ENCODE measurements at places on chromosomes 7 and 10.
A peak's percentile ranks its signal among the peaks of the same experiment; 100 is the strongest.

- DNase-seq: no peak
These were observed 1456.7 kb downstream of the REEP3 start for GRCh38 chr10:64977915-64978314.

GRCh38 chr7:76515999-76516443, 5.7 kb downstream of the UPK3B start:
- peak; percentile 91 for DNase-seq

DNA sequence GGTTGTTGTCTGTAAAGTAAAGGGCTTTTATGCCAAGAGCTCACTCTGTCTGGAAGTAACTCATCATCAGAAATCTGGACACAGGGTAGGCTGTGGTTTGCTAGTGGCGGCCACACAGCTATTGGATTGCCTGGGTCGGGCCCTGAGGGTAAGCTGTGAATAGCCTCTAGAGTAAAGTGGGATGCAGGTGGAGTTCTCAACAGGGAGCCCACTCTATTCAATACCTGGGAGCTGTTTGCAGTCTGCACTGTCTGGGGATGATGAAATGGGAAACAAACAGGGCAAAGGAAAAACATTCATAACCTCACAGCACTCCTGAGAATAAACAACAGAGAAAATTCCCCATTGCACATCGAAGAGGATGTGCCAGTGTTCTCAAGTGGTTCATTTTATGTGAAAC, 582.6 kb downstream of the CALN1 start:
- DNase-seq: no peak

GRCh38 chr7:128893251-128894100, 17.0 kb downstream of the KCP start:
- no peak for DNase-seq

GRCh38 chr7:56537952-56538351, 421.7 kb upstream of the NUPR2 start:
- DNase-seq: no peak

DNA sequence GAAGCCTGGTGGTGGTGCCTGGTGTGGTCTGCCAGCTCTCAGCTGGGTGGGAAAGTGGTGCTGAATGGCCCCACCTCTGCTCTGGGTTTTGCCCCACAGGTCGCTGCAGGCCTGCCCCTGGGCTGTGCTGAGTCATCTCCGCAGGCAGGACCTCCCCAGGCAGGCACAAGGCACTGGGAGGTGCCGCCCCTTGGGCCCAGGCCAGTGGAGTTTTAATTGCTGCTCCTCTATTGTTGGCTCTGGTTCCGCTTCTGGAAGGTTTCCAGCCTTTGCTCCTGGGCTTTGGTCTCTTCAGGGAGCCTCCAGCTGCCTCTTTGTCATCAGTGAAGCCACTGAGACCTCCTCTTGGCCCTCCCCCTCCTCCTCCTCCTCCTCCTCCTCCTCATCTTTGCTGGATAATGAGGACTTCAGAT, 180.3 kb upstream of the GRB10 start:
- DNase-seq: no peak

- DNase-seq: no peak
These were observed 26.6 kb downstream of the TBXAS1 start for GRCh38 chr7:139855498-139856270.

DNA sequence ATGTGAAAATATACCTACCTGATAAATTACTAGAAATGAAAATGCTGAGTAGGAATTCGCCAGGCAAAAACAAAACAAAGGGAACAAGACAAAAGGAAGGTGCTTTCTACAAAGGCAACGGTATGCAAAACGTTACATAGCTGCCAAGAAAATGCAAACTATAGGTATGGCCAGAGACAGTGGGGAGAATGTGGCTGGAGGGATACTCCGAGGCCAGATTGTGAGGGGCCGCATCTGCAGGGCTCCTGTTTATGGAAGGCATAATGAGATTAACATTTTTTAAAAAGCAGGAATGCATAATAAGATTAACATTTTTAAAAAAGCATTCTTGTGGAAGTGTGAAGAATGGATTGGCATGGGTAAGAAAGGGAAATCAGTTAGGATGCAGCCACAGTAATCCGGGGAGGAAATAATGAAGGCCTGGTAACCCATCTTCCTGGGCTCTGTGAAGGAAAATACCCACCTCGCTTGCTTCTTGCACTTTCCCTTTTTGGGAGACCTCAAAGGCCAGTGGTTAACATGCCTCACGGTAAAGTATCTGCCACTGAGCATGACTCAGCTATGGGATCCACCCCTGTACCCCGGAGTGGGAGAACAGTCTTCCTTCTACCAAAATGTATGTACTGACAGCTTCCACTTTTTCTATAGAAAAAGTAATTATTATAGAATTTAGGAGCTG, 145.8 kb upstream of the LRRN3 start:
- no peak for DNase-seq

DNA sequence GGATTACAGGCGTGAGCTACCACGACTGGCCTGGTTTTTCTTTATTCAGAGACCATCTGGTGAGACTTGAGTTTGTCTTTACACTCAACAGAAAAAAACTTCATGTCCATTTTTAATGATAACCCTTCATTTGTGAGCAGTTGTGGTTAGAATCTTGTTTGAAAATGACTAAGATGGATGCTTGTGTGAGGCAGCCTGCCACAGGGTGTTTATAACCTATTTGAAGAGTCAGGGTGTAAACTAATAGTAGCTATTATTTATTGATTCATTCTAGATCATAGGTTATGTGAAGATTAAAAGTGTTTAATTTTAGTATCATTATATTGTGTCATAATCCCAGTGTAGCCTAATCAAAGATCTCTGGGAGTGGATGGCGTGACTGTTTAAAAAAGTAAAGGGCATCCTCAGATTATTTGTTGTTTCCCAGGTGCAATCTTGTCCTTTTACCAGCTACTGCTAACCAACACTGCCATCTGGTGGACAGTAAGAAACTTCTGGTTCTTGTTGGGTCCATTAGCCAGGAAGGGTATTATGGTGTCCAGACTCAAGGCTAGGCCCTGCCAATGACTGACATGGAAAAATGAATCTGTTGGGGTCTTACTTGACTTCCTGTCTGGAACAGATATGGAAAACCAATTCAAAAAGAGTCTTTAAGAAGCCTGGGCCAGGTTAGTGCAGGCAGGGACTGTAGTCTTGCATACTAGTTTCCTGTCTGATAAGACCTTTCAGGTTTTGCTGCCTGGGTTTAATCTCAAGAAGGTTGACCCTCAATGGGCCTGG, 24.9 kb downstream of the NRBF2 start:
- DNase-seq: peak; percentile 25

GRCh38 chr10:49689882-49690510, 10.5 kb downstream of the C10orf53 start:
- DNase-seq: peak; percentile 66

DNA sequence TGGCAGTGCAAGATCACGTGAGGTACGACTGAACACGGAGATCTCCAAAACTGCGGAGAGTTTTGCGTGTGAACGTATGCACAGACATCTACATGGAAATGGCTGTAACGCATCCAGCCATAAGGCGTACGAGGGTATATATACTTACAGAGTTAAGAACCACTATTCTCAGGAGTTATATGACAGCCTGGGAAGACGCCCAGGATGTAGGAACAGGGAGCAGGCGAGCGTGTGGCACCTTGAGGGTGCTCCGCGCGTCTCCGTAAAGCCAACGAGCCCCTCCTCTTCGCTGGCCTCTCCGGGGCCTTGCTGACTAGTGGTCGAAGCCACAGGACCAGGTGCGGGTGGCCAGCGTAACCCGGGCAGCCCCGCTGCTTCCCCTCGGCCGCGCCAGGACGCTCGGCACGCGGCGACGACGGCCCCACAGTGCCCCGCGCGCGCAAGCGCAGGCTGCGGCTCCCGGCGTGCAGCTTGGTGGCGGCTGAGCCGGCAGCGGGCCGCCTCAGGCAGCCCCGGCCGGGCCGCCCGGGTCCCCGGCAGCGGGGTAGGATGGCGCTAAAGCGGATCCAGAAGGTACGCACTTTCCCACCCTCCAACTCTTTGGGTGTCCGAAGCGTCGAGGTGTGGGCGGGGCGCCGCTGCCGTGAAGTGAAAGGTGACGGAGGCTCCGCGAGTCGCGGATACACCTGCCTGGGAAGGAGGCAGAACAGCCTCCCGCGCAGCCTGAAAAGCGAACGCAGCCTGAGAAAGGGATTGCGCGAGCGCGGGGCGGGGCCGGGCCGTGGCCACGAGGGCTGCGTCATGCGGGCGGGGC, at the start of gene UBE2D4:
UBE2D4 (plus strand) TSS at position 453 of the 814 bp plus-strand sequence; CDS start at position 550, 97 bp downstream.
- peak; percentile 77 for DNase-seq

- DNase-seq: no peak
These were observed 1240.4 kb downstream of the GATA3 start for GRCh38 chr10:9294865-9295264.

DNA sequence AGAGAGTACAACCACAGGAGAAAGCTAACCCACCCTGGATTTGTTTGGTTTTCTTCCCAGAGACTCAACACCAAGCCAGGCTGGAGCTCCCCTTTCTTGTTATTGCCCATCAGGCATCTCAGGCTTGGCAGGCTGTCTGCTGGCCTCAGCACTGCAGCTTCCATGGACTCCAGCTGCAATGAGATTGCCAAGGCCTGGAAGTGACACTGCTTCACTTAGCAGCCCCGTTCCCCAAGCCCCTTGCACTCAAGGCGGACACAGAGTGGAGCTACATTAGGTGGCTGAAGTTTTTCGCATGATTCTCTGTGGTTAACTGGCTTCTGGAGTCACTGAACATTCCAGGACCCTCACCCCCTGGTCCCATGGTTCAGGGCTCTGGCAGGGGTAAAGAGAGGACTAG, 163.1 kb upstream of the GDF10 start:
- DNase-seq: no peak

DNA sequence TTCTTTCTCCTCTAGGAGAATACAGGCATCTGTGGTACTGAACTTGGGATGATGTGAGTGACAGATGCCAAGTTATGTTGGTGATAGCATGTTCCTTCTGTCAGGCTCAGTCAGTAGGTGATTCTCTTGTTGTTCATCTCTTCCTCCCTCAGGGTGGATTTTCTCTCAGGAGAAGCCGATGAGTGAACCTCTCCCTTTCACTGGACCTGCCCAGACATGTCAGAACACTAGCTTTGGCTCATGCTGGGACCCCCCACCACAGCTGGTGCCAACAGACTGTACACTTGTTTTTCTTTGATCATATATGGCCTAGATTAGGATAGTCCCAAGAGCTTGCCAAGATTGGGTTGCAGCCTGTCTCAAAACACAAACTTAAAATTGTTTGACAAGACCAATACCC, 129.4 kb downstream of the BMPER start:
- no peak for DNase-seq

Data from WTC11 (cell line).